Foreskin keratinocyte (primary cell): ENCODE measurements at places on chromosomes 5 and 9.
A peak's percentile ranks its signal among the peaks of the same experiment; 100 is the strongest.

GRCh38 chr5:111379391-111379816, 132.9 kb downstream of the STARD4 start:
- DNase-seq = no peak

- no peak for DNase-seq
Observed at GRCh38 chr9:33223696-33224095, 16.3 kb upstream of the SPINK4 start.

DNA sequence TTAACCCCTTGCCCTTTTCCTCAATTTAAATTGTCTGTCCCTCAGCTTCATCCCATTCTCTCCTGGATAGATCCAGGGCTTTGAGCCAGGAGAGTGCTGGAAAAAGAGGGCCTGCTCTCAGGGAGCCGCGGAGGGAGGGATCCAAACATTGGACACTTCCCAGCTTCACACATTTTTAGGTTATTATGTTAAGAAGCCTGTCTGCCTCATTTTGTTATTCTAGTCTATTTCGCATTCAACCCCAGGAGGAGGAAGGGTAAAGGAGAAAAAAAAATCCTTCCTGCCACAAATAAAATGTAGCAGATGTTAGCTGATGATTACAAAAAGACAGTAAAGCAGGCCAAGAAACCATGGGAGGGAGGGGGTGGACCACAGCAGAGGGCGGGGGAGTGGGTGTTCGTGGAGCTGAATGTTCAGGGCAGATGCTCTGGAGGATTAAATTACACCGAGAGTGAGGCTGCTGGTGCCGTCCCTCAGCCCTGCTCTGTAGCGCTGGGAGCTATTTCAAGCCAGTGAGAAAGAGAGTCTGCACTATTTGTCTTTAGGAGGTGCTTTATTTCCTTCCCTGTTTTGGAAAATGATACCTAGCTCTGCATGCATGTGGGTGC, 60.6 kb upstream of the ZFR start:
- DNase-seq = no peak

DNA sequence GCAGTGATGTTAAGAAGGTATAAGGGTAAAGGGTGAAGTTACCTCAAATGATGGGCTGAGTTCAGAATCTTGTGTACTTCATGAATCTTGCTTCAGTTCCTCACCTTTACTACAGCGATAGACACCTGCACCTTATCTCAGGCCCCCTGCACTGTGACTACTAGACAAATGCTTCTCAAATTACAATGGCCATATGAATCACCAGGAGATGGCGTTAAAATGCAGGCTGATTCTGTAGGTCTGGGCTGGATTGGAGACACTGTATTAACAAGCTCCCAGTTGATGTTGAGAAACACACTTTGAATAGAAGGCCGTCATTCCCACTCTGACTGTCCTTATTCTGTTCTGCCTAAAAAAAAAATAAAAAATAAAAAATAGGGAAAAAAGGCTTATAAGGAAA, 29.8 kb downstream of the TARS1 start:
- no peak for DNase-seq

GRCh38 chr9:6997330-6997729, 239.6 kb downstream of the KDM4C start:
- peak; percentile 6 for DNase-seq

DNA sequence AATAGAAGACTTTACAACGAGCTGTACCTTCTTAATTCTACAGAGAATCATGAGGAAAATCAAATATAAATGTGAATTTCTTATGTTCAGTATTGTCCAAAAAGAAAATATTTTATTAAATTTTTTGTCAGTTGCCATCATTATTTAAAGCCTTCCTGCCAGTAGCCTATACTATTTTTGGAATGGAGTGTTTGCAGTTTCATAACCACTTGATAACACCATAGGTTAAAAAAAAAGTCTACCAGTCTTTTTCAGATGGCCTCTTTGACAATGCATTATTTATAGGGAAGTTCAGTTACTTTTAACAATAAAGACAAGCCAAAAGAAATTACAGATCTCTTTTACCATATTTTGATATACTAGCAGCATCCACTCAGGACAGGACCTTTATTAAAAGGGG, 80.3 kb upstream of the CCDC152 start:
- no peak for DNase-seq

DNA sequence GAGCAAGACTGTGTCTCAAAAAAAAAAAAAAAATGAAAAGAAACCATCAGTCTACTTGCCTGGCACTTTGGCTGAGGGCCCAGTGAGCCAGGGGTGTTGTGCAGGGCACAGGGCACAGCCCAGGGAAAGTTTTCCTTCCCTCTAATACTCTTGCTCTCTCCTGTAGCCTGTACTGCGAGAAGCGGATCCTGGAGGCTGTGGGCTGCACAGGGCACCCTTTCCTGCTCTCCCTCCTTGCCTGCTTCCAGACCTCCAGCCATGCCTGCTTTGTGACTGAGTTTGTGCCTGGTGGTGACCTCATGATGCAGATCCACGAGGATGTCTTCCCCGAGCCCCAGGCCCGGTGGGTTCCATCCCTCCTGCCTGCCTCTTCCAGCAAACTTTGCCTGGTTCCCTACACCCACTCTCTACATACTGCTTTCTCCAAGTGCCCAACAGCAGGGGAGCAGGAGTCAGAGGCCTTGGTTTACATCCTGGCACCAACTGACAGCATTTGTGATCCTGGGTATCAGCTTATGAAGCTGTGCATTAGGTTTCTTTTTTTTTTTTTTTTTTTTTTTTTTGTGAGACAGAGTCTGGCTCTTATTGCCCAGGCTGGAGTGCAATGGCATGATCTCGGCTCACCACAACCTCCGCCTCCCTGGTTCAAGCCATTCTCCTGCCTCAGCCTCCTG, 7.2 kb downstream of the ZDHHC12 start:
- DNase-seq = no peak

- DNase-seq = no peak
Observed at GRCh38 chr9:93682155-93682968, 106.0 kb downstream of the PHF2 start.

DNA sequence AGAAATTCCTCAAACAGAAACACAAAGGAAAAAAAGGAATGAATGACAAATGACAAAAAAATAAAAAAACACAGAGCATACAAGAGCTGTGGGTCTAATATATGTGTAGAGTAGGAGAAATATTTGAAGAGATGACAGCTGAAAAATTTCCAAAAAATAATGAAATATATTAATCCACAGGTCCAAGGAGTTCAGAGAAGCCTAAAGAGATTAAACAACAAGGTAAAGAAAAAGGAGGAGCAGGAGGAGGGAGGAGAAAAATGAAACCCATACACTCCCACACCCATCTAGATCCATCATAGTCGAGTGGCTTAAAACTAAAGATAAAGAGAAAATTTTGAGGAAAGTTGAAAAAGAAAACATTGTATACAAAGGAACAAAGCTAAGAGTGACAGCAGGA, 182.4 kb upstream of the MAP3K1 start:
- DNase-seq = no peak

DNA sequence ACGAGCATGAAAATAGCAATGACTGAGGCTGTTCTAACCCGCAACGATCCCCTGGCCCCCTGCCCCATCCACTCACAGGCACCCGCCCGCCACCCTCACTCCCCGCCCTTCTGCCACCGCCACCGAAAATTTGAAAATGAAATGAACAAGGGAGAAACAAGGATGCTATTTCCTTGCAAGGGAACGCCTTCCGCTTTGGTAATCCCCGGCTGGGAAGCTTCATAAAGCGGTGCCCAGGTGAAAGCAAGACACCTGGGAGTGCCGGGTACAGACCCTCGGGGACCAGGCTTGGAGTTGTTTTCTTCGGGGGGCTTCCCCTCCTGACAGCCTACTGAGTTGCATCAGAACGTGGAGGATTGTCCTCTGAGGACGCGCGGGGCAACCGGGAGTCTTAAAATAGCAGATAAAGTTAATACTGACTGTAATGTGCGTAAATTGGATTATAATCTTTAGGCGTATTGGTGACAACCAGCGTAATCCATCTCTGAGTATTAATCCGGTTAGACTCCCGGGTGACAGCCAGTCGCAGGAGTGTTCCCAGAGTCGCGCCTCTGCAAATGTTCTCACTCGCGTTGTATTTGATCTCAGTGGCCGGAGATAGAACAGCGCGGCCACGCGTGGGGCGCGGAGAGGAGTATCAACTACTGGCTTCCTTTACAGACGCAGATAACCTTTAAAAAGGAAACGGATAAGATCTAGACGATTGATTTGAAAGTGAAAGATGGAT, 885 bp upstream of the MLLT3 start:
- peak; percentile 57 for DNase-seq

DNA sequence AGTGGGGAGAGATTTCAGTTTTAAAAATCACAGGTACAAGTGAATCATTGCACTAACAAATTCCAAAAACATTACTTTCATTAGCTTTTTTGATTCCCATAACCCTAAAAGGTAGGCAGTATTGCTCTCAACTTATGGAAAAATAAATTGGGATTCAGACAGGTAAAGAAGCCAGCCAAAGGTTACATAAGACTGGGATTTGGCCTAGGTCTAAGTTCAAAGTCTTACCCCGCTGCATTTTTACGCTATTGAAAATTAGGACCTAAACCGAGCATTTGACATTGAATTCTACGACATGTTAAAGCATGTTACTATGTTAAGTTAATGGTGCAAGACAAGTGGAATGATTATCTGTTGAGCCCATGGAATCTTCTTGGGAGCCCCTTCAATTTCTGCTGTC, 89.6 kb downstream of the ENC1 start:
- DNase-seq = no peak

DNA sequence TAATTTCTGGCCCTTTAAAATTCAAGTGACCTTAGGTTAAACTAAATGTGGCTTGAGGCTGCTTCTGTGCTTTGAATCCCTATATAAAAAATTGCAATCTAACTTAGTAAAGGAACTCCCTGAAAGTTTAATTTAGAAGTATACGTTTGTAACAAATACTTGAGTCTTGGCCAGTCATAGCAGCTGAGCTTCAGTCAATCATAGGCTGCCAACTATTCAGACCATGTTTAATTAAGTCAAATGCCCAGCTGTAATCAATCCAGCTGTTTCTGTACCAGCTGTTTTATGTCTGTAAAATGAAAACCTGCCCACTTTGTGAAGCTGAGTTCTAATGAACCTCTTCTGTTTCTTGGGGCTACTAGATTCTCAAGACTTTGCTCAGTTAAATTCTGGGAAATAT, 760.1 kb downstream of the MAT2B start:
- DNase-seq = no peak

DNA sequence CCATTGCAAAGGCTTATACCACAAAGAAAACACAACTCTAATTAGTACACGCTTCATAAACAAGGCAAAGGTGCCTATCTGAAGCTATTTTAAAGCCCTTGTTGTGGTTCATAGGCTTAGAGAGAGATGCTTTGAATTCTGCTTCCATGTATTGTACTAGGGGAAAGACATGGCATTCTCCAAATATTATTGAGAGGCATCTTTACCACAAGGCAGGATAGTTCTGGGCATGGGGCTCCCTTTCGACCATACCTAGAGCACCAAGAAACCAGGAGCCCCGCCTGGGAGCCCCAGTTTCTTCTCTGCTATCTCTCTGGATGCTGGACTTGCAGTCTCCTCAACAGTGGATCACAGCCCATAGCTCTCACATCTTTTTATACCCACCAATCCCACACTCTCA, 93.7 kb downstream of the NFIB start:
- no peak for DNase-seq

DNA sequence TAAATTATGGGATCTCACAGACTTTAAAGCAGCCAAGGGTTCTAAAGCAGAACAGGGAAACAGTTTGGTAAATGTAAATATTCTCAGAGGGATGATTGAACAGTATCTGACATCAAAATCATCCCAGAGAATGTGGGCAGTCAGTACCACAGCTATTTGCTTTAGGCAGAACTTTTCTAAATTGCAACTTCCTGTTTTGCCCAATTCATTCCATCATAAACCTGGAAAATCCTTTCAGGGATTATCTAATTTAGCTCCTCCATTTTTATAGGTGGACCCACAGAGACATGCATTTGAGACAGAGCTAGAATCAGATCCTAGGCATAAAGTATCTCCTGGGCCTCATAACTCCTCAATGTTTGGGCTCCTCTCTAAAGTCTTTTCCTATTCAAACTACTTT, 12.4 kb downstream of the NR6A1 start:
- DNase-seq = no peak

DNA sequence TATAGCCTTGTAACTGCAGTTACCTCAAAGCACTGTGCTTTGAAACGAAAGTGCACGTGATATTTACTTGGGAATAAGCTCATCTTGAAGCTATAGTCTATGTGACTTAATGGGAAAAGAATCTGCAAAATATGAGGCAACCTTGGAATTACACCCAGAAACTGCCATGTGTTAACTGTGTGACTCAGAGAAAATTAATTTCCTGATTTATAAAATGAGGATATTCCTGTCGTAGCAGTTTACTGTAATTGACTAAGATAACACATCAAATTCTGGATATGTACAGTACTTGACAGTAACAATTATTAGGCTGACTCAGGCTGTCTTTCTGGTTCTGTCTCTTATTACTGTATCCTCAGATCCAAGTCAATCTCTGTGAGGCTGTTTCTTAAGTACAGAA, 1079.9 kb upstream of the ACO1 start:
- DNase-seq = peak; percentile 94

- no peak for DNase-seq
Observed at GRCh38 chr9:128107468-128108268, 19.9 kb downstream of the PTGES2 start.

GRCh38 chr9:6024035-6024554, 8.7 kb upstream of the RANBP6 start:
- peak; percentile 13 for DNase-seq

DNA sequence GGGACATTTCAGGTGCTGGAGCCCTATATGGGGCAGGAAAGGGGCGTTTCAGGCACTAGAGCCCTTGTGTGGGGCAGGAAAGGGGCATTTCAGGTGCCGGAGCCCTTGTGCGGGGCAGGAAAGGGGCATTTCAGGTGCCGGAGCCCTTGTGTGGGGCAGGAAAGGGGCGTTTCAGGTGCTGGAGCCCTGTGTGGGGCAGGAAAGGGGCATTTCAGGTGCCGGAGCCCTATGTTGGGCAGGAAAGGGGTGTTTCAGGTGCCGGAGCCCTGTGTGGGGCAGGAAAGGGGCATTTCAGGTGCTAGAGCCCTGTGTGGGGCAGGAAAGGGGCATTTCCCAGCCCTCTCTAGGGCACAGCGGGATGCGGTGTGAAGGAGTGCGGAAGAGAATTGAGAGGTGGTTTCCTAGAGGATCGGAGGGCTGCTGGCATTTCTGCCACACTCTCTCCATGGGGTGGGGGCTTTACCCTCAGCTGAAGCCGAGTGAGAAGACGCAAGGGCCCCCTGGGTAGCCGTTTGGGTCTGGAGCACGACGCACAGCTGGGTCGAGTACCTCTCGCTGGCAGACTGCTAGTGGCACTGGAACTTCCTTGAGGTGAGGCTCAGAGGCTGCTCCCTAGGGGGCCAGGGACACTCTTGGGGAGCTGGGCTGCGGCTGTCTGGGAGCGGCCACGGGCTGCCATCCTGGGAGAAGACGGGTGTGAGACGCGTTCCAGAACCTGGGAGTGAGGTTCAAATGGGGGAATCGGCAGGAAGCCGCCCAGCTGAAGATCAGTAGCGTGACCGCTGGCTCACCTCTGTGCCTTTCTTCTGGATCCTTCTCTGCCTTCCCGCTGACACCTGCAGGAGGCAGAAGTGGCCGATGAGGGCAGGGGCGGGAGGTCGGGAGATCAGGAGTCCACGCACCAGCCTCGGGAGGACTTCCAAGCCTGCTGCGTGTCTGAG, 122.6 kb upstream of the IRX4 start:
- DNase-seq = no peak
